Neural crest cell (in vitro differentiated cells): ENCODE measurements at places on chromosomes 1 and 21. TPM values are rescaled to one million over a fixed set of nuclear protein-coding genes. Genes with fewer than 3 reads are reported as not detected.

Gene BSND
- total RNA-seq = not detected in 2 replicates

Gene CRABP2
- total RNA-seq = 606 and 647 TPM in 2 replicates

Gene RIMS3
- total RNA-seq = 22.4 and 22.9 TPM in 2 replicates

Gene CFHR1
- total RNA-seq = 0.56 TPM in 1 of 2 replicates, not detected in the other

Gene SPRR2B
- not detected in 2 replicates for total RNA-seq

Gene F13B
- not detected in 2 replicates for total RNA-seq

Gene PLEKHN1
- total RNA-seq = not detected in 2 replicates

Gene OR2L8
- not detected in 2 replicates for total RNA-seq

Gene S100A5
- total RNA-seq = not detected in 2 replicates

Gene C1orf226
- total RNA-seq = 9.3 and 9.8 TPM in 2 replicates

Gene AADACL3
- not detected in 2 replicates for total RNA-seq

Gene RYR2
- total RNA-seq = 0.07 TPM in 1 of 2 replicates, not detected in the other

Gene CLDN14
- not detected in 2 replicates for total RNA-seq

Gene MEX3A
- 114 and 120 TPM in 2 replicates for total RNA-seq

Gene CD2
- total RNA-seq = not detected in 2 replicates

Gene TMPRSS15
- total RNA-seq = not detected in 2 replicates

Gene KCNJ9
- total RNA-seq = 0.11 and 0.19 TPM in 2 replicates

Gene DNM3
- 3.5 and 3.9 TPM in 2 replicates for total RNA-seq

Gene SPRR1A
- total RNA-seq = not detected in 2 replicates

Gene ALPL
- 16.7 TPM in 2 replicates for total RNA-seq

Gene CYP4B1
- total RNA-seq = not detected in 2 replicates

Gene SFN
- 0.30 TPM in 1 of 2 replicates, not detected in the other for total RNA-seq

Gene LORICRIN
- not detected in 2 replicates for total RNA-seq

Gene S100A12
- not detected in 2 replicates for total RNA-seq

Gene CD1E
- not detected in 2 replicates for total RNA-seq

Gene HSF2BP
- total RNA-seq = 2.3 and 2.5 TPM in 2 replicates

Gene URB2
- 25.9 and 27.1 TPM in 2 replicates for total RNA-seq

Gene AGT
- total RNA-seq = 0.16 and 0.26 TPM in 2 replicates

Gene CLDN17
- total RNA-seq = not detected in 2 replicates

Gene TMEM125
- 0.14 TPM in 1 of 2 replicates, not detected in the other for total RNA-seq

Gene USH2A
- 0.11 and 0.14 TPM in 2 replicates for total RNA-seq

Gene SASS6
- 14.9 and 15.2 TPM in 2 replicates for total RNA-seq

Gene CASQ2
- 0.11 and 0.12 TPM in 2 replicates for total RNA-seq

Gene TRABD2B
- total RNA-seq = 0.41 and 0.49 TPM in 2 replicates

Gene C1orf116
- total RNA-seq = 0.30 and 0.37 TPM in 2 replicates

Gene TNNT2
- not detected in 2 replicates for total RNA-seq

Gene KCNK2
- total RNA-seq = 4.8 and 5.0 TPM in 2 replicates

Gene RHEX
- 0.48 and 0.93 TPM in 2 replicates for total RNA-seq

Gene TEX38
- total RNA-seq = 0.26 TPM in 1 of 2 replicates, not detected in the other

Gene HORMAD1
- total RNA-seq = not detected in 2 replicates

Gene SPRR2E
- total RNA-seq = not detected in 2 replicates

Gene GJC2
- total RNA-seq = 0.65 and 0.68 TPM in 2 replicates

Gene FCRLB
- total RNA-seq = 0.40 and 0.43 TPM in 2 replicates
